Gastrocnemius medialis (tissue), 4 donors: ENCODE measurements at places on chromosomes 12 and 14. TPM values are rescaled to one million over a fixed set of nuclear protein-coding genes. Genes with fewer than 3 reads are reported as not detected.

- no peak overlapping the region for H3K27ac ChIP-seq
- H3K4me3 ChIP-seq, result no peak overlapping the region
- peaks cover 79% of the 10 kb centered on the region for H3K27me3 ChIP-seq
- DNase-seq, result no peak
- H3K36me3 ChIP-seq, result no peaks in the 10 kb centered on the region
- H3K4me1 ChIP-seq, result peaks cover 19% of the 10 kb centered on the region
Measured at GRCh38 chr14:99274346-99275221, 2.6 kb upstream of the BCL11B start.

- no peaks in the 10 kb centered on the region for H3K27me3 ChIP-seq
- no peaks in the 10 kb centered on the region for H3K36me3 ChIP-seq
- no peak overlapping the region for H3K4me3 ChIP-seq
Measured at GRCh38 chr12:114952573-114953271, 268.7 kb upstream of the TBX3 start.

GRCh38 chr12:29702972-29703371 lies 80.8 kb downstream of the TMTC1 start:
- DNase-seq, result no peak
- peaks cover 11% of the 10 kb centered on the region for H3K4me1 ChIP-seq
- H3K27ac ChIP-seq, result no peak overlapping the region

- H3K27ac ChIP-seq, result no peak overlapping the region
- no peak overlapping the region for H3K4me3 ChIP-seq
- no peak for DNase-seq
- H3K27me3 ChIP-seq, result peaks cover 12% of the 10 kb centered on the region
Measured at GRCh38 chr12:130336723-130337487, 782 bp upstream of the PIWIL1 start.

GRCh38 chr14:74176400-74176793 lies 62.9 kb upstream of the VSX2 start:
- no peak for DNase-seq
- peaks cover 5% of the 10 kb centered on the region for H3K4me1 ChIP-seq
- H3K4me3 ChIP-seq, result no peak overlapping the region
- H3K27me3 ChIP-seq, result no peaks in the 10 kb centered on the region
- H3K36me3 ChIP-seq, result no peaks in the 10 kb centered on the region

Gene LALBA
- total RNA-seq, result not detected
